ENCODE measurements at places on chromosomes 13 and 19. TPM values are rescaled to one million over a fixed set of nuclear protein-coding genes. Genes with fewer than 3 reads are reported as not detected.

- DNase-seq = no peak
Measured at GRCh38 chr13:78881054-78881453, 222.1 kb upstream of the OBI1 start.

DNA sequence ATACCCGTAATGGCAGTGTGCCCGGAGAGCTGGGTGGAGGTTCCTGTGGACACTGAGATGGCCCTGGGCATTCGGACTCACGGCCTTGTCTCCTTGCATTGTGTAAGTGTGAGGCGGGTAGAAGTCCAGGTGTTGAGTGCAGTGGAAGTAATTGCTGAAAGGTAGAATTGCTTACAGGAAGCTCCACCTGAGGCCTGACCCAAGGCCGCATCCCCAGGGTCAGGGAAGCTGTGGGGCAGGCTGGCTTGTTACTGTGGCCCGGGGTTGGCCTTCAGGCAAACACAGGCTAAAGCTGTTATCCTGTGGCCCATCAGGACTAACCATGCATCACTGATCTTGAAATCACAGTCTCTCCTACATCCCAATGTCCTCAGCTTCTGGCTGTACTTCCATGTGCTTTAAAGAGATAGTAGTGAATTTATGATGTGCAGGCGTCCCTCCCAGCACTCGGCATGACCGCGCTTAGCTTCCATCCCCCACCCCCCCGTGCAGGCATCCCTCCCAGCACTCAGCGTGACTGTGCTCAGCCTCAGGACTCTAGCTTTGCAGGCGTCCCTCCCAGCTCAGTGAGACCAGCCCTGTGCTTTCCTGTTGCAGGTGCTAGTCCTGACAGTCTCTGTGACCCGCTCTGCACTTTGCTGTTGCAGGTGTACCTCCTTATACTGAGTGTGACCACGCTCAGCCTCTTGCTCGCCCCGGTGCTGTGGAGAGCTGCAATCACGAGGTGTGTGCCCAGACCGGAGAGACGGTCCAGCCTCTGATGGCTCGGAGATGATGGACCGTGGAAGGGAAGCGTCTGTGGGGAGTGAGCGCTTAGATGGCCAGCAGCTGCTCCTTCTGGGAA is 35.6 kb upstream of the TFDP1 start:
- no peak for DNase-seq

DNA sequence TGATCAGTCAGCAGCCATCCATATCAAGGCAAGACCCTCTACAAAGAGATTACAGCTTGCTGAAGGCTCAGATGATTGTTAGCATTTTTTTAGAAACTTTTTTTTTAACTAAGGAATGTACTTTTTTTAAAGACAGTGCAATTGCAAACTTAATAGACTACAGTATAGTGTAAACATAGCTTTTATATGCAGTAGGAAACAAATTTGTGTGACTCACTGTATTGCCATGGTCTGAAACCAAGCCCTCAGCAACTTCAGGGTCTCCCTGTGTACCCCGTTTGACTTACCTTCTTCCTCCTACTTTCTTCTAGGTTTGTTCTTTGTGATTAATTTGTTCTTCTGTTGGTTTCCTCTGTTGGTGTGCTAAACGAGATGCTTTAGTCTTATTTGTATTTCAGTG is 93.0 kb upstream of the TEX29 start:
- no peak for DNase-seq

DNA sequence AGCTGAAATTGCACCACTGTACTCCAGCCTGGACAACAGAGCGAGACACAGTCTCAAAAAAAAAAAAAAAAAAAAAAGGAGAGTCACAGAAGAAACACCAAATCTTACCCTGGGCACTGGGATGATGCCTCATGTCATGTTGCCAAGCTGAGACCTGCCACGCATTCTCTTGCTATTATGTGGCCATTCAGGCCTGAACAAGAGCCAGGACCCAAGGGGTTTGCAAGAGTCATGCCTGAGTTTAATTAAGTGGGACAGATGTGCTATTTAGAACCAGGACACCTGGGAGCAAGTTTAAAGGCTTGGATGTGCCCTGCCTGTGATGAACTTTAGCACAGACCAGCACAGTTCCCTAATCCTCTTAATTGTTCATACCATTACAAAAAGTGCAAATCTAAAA is 9.8 kb downstream of the PNMA8A start:
- no peak for DNase-seq

- no peak for DNase-seq
Measured at GRCh38 chr13:98405107-98405571, 171.8 kb downstream of the STK24 start.

- no peak for DNase-seq
Measured at GRCh38 chr13:112068540-112069060, 1.7 kb downstream of the SOX1 start.

APOC4 gene
- polyA plus RNA-seq = not detected
